ENCODE measurements at places on chromosomes 11 and 22.

DNA sequence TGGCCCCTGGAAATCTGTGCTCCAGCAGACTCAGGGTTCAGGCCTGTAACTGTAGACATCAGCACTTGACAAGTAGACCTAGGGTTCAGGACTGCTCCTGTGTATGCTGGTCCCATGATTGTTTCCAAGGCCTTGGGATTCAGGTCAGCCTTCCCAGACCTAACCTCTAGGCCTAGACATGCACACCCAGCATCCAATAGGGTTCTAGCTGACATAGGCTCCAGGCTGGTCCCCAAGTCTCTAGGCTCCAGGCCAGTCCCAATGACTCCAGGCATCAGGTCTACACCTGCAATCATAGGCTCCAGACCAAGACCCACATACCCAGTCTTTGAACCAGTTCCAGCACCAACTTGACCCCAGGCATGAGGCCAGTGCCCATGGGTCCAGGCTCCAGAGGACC lies 166.2 kb upstream of the GRIA4 start:
- no peak for DNase-seq

GRCh38 chr11:94100253-94100652 lies 28.4 kb upstream of the PANX1 start:
- DNase-seq, result no peak

GRCh38 chr11:133467686-133468085 lies 64.6 kb downstream of the OPCML start:
- DNase-seq, result no peak

- no peak for DNase-seq
These were observed 129.7 kb downstream of the LDLRAD3 start for GRCh38 chr11:36073411-36074203.

- DNase-seq, result no peak
These were observed 629 bp downstream of the PSMA1 start for GRCh38 chr11:14519597-14519916.

DNA sequence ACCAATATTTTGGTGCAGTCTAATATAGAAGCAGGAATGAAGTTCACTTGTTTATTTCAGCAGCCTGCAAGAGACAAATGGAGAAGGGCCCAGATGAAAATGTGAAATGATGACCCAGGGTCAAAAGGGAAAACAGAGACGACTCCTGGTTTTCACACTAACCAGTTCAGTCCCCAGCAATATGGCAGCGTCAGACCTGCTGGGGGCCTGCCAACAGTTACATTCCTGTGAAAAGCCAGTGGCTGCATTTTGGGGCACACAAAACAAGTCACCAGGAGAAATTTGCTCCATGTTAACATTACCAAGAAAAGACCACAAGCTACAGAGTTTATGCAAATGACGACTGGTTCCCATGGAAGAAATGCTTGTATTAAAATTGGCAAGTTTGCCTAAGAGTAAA lies 80.2 kb downstream of the CCDC34 start:
- DNase-seq, result no peak

DNA sequence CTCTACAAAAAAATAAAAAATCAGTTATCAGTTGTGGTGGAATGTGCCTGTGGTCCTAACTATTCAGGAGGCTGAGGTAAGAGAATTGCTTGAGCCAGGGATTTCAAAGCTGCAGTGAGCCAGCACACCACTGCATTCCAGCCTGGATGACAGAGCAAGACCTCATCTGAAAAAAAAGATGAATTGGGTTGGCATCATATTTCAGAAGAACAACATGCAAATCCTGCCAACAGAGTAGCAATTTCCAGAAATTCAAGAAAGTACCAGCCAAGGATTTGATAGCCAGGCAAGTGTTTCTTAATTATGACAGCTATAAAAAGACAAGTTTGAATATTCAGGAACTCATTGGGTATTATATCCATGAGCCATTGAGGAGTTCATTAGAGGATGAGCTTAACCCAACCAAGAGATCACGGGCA lies 75.2 kb downstream of the USP47 start:
- no peak for DNase-seq

DNA sequence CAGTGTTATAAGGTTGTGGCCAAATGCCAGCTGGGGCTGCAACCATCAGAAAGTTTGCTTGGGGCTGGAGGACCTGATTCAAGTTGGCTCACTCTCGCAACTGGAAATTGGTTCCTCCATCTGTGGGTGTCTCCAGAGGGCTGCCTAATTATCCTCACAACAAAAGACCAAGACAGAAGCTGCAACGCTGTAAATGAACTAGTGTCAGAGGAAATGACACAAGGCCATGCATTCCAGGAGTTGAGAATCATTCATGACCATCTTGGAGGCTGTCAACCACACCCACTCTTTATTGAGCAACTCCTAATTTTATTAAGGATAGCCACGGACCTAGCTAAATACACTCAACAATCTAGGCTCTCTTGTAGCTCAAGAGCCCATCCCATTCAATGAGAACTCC lies 1060.8 kb downstream of the OPCML start:
- no peak for DNase-seq

GRCh38 chr11:104333977-104334376 lies 170.0 kb upstream of the PDGFD start:
- DNase-seq, result peak; percentile 15

DNA sequence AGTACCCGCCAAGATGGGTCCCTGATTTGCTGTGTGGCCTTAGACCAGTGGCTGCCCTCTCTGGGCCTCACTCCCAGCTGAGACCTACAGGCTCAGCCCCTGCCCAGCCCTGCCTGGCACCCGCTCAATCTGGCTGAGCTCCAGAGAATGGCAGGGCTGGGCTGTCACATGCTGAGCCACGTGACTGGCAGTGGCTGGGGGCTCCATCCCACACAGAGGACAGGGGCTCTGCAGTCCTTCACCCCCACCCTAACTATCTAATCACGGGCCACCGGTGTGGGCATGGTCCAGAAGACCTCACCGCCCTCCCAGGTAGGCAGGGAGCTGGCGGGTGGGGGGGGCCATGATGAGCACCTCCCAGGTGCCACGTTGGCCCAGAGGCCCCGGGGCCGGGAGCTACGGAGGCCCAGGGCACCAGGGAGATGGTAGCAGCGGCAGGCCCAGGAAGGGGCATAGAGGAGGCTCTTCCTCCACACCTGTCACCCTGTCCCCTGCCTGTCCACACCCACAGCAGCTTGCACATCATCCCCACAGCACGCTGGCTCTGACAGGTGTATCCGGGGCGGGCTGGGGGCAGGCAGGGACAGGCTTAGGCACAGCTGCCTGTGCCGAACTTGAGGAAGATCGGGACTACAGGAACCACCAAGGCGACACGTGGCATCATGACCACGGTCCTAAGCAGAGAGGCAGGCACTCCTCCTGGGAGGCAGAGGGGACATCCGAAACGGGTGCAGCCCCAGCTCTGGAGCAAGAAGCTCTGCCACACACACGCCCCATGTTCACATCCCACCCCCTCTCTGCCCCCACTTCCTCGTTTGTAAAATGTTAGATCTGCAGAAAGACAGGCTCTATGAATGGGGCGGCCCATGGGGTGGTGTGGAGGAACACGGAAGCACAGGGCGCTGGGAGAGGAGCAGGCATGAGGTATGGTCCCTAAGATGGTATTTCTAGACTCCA lies 1.5 kb upstream of the ALDH3B1 start:
- no peak for DNase-seq

- no peak for DNase-seq
These were observed 12.0 kb downstream of the OVCH2 start for GRCh38 chr11:7694235-7694634.

DNA sequence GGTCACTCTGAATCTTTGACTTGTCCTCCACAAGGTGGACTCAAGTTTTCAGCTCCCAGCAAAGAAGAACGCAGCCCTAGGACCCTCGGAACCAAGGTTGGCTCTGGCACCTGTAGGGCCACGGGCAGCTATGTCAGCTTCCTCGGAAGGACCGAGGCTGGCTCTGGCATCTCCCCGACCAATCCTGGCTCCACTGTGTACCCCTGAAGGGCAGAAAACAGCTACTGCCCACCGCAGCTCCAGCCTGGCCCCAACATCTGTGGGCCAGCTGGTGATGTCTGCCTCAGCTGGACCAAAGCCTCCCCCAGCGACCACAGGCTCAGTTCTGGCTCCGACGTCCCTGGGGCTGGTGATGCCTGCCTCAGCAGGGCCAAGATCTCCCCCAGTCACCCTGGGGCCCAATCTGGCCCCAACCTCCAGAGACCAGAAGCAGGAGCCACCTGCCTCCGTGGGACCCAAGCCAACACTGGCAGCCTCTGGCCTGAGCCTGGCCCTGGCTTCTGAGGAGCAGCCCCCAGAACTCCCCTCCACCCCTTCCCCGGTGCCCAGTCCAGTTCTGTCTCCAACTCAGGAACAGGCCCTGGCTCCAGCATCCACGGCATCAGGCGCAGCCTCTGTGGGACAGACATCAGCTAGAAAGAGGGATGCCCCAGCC lies 2.2 kb downstream of the INPP5J start:
- DNase-seq, result no peak

- no peak for DNase-seq
These were observed 75.3 kb downstream of the C22orf31 start for GRCh38 chr22:28986366-28986765.

GRCh38 chr11:76663912-76664440 lies 6.6 kb downstream of the LRRC32 start:
- no peak for DNase-seq

DNA sequence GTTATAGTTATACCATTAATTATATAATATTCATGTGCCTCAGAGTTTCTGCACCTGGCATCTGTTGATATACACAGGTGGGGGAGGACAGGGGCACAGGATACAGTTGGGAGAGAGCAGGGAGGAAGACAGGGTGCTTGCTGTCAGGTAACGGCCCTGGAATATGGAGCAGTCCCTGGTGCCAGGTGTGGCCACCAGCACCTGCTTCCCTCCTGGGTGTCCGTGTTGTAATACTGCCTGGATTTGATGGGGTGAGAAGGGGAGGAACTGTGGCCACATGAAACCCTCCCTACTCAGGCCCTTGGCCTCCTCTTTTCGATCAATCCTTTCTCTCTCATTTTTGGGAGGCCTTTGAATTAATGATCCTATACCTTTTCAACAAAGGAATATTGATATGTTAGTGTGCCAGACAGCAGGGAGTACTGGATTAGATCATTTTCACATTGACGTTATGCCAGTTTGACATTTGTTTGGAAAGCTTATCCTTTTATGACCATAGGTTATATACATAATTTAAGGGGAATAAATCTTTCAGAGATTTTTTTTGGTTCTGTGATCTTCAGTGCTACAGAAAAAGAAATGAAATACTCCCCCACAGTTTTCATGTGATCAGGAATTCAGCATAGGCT lies 88.6 kb downstream of the TEAD1 start:
- no peak for DNase-seq

- DNase-seq, result no peak
These were observed 20.6 kb downstream of the ADM start for GRCh38 chr11:10325277-10326011.

- no peak for DNase-seq
These were observed 112.4 kb downstream of the TENM4 start for GRCh38 chr11:79328402-79328801.

DNA sequence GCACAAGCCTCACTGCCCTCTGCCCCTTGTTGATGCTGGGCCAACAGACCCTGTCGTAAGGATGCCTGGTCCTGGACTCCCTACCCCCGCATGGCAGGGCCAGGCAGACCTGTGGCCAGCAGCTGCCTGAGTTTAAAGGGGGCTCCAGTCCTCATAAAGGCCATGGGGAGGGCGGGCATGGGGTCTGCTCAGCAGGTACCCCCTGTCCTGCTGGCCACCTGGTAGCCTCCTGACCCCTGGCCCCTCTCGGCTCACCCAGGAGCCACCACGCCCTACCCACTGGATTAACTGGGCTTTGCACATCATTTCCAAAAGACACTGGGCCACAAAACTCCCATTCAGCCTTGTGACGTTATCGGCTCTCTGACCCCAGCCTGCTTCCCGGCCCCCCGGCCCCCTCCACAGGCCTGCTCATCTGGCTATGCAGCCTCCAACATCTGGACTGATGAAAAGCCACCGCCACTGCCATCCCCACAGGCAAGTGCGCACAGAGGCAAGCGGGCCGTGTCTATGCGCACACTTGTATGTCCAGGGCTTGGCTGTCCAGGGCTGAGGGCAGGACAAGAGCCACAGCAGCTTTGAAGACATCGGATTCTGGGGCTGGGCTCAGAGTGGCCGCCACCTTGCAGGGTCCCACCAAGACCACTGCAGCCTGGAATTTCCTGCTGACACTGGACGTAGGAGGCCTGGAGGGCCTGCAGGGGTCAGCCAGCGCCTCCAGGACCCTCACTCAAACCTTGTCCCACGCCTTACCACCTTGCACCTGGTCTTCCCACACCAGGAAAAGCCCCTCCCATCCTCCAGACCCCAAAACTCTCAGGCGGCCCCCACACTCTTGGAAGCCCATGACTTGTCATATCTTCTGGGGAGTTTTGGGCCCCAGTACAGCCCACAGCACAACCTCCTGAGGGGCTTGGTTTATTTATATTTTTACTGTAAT lies 48.7 kb downstream of the IGF2 start:
- DNase-seq, result no peak

GRCh38 chr22:21000207-21000986 lies 1.5 kb downstream of the THAP7 start:
- no peak for DNase-seq

GRCh38 chr22:25448435-25449051 lies 115.9 kb upstream of the GRK3 start:
- no peak for DNase-seq

DNA sequence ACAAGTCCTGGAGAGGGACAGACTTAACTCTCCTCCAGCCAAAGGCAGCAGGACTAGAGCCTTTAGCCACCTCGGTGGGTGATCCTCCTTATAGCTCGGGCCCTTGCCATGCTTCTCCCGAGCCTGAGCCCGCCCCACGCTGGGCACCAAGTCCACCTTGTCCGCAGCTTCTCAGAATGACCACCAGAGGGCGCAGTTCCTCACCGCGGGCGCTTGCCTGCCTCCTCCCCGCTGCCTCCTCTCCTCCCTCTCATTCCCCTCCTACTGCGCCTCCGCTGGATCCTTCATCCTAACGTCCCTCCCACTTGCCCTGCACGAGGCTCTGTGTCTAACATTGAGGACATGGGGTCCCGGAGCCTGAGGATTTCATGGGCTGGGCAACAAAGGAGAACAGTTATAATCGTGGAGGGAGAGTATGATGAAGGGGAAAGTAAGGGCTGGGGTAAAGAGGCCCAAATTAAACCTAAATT lies 11.3 kb upstream of the MOGAT2 start:
- peak; percentile 77 for DNase-seq

DNA sequence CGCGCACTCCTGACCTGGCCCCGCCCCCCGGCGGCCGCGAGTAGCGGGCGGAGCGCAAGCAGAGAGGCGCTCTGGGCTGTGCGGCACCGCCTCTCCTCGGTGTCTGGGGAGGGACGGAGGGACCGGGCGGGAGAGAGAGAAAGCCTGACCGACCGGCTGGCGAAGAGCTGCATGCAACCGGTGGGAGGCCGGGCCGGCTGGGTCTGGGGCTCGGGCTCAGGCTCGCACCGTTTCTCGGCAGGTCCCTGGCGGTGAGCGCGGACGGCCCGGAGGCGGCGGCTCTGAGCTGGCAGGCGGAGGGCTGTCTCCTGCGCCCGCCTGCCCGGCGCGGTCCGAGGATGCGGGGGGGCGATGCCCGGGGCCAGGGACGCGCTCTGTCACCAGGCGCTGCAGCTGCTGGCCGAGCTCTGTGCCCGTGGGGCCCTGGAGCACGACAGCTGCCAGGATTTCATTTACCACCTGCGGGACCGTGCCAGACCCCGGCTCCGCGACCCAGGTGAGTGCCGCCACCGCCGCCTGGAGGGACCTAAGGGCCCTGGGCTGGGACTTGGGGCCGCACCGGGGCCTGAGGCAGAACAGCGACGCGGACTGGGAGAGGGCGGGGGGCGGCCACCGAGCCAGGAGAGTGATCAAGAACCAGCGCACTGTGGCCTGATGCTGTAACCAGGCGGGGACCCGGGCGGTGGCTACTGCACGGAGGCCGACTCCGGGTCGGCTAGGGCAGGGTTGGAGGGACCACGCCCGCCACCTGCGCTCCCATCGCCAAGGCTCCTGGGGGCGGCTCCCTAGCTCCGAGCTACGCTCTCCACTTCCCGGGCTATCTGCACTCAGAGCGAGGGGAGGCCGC lies at the start of gene SYT9:
SYT9 (plus strand) TSS at position 69 of the 847 bp plus-strand sequence; CDS start at position 352, 283 bp downstream.
- no peak for DNase-seq
